ENCODE measurements at places on chromosomes 3 and 15. TPM values are rescaled to one million over a fixed set of nuclear protein-coding genes. Genes with fewer than 3 reads are reported as not detected.

The EPHB3 gene
- 2.8 TPM for total RNA-seq

The PPM1L gene
- 17.0 TPM for total RNA-seq

The WDR49 gene
- 3.0 TPM for total RNA-seq

The RASL12 gene
- total RNA-seq = 171 TPM

The OR5K2 gene
- total RNA-seq = not detected

The CYP1A2 gene
- not detected for total RNA-seq
